ENCODE measurements at places on chromosomes 16 and 17.

DNA sequence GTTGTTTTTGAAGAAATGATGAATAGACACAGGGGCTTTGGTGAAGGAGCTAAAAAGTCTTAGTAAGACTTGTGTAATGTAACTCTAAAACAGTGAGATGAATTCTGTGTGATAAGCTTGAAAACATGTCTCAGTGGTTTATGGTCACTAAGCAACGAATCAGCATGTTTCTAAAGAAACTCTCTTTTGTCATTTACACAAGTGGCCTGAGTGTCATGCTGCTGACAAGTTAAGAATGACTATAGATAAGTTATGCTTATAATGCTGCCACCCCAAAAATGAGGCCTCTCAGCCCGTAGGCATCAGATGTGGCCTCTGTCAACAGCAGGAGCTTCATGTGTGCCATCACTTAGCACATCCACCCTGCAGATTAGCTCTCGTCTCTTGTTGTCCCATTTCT, 8.7 kb downstream of the COX10 start:
- DNase-seq = no peak

DNA sequence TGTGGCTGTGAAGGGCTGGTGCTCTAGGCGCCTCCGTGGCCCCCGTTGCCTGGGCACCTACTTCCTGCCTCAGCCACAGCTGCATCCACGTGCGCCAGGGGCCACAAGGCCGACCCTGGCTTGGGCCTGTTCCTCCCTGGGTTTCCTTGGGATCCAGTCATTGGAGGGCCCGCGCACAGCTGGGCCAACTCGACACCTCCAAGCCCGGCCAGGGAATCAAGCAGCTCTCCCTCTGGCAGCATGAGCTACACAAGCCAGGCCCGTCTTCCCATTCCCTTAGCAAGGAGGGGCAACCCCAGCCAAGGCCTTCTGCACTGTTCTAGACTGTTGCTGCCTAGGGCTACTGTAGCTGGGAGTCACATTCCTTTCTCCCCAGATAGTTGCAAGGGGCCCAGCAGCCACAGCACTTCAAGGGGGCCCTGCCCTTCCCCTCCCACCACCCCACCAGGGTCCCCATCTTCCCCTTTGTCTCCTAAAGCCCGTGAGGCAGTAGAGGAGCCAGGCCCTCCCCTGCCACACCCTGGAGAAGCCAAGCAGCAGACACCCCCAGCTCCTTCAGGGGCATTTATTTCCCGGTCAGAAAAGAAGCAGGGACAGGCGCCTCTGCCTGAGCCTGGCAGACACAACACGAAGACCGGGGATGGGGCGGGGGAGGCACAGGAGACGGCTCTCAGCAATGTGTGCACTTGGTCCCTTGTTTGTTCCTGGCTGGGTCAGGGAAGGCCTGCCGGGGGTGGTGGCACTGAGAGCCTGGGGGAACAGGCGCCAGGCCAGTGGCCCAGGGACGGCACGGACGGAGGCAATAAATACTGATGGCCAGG, 3.8 kb downstream of the ARHGDIA start:
- peak; percentile 4 for DNase-seq

DNA sequence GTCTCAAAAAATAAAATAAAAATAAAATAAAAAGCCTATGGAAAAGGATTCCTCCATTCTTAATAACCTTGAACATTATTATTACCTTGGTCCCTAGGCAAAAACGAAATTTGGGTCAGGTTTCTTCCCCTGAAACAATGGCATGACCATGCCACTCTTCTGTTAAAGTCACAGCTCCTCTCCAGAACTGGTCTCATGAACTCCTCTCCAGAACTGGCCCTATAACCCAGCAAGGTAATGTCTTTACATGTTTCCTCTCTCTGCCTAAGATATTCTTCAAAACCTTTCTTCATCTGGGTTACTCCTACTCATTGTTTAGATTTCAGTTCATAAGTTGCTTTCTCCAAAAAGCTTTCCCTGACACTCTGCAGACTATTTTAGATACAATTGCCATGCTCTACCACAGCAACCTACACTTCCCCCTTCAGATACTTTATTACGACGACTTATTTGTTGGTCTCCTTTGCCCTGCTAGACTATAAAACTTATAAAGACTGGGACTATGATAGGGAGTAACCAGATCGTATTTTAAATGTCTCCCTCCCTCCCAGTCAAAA, 13.5 kb downstream of the TRIM37 start:
- no peak for DNase-seq

GRCh38 chr16:66890799-66891198, 10.5 kb downstream of the PDP2 start:
- no peak for DNase-seq

- no peak for DNase-seq
Measured at GRCh38 chr16:81539009-81539758, 94.6 kb downstream of the CMIP start.

- DNase-seq = no peak
Measured at GRCh38 chr16:766008-766819, 5.7 kb downstream of the MSLN start.

GRCh38 chr17:74954665-74955421, 17.7 kb downstream of the HID1 start:
- no peak for DNase-seq

DNA sequence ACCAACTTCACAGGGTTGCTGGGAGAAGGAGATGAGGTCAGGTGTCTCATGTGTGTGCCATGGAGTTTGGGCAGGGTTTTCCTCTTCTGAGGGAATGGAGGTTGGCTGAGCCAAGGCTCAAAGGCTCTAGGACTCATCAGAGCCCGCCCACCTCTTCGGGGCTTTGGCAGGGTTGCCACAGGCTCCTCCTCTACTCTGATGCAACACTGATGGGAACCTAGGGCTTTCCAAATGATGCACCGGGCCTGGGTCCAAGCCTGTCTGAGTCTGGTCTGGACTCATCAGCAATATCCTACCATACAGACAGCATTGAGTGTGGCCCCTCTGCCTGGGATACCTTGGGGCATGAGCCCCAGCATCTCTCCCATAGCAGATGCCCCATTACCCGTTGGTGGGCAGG, 59.5 kb upstream of the LHX1 start:
- no peak for DNase-seq

- DNase-seq = no peak
Measured at GRCh38 chr17:37717627-37718323, 27.1 kb downstream of the HNF1B start.

DNA sequence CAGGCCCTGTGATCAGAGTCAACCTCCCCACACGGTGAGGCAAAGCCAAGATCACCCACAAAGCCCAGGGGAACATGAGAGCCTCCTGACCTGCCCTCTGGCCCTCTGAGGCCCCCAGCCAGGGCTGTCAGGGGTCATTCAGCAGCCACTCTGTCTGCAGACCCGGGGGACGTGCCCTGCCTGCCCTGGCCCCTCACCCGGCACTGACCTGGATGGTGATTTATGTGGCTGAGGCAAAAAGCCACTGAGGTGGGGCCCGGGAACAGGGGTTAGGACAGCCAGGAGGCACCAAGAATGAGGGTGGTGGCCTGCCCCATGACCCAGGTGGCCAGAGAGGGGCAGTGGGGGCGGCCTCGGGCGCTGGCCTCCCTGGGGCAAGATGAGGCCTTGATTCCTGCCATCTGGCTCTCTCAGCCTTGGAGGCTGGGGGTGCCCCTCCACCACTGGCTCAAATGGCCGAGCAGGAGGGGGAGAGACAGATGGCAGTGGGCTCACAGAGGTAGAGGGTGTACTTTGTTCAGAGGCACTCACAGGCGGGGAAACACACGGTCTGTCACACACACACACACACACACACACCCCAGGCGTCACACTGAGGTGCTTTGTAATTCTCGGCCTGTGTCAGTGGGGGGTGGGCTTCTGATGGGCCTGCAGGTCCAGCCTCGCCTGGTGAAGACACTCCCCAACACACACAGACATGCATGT, 174.0 kb upstream of the GSE1 start:
- no peak for DNase-seq

GRCh38 chr16:52069866-52070265, 477.1 kb downstream of the TOX3 start:
- no peak for DNase-seq

- DNase-seq = no peak
Measured at GRCh38 chr16:53043986-53044601, 8.6 kb downstream of the CHD9NB start.

GRCh38 chr16:87664792-87665191, 62.5 kb downstream of the JPH3 start:
- no peak for DNase-seq

- no peak for DNase-seq
Measured at GRCh38 chr16:60137891-60138290, 1403.8 kb upstream of the GOT2 start.

- no peak for DNase-seq
Measured at GRCh38 chr17:7167832-7168231, 11.3 kb downstream of the ASGR1 start.

DNA sequence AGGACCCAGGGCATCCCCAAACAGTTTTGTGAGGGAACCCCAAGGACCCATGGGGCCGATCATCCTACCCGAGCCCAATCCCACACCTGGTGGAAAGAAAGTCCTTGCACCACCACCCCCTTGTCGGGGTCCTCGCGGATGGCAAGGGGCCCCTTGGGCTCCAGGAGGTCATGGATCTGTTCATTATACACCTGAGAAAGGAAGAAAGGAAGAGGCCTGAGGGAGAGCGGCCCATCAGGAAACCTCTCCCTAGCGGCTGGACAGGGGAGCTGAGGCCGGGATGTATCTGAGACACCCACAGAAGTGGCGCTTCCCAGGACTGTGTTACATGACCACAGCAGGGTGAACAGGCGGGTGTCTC, 12.8 kb downstream of the KIF18B start:
- DNase-seq = no peak

GRCh38 chr16:56246051-56246817, 54.9 kb downstream of the GNAO1 start:
- DNase-seq = no peak

GRCh38 chr16:69732101-69732500, 5.7 kb upstream of the NQO1 start:
- no peak for DNase-seq

DNA sequence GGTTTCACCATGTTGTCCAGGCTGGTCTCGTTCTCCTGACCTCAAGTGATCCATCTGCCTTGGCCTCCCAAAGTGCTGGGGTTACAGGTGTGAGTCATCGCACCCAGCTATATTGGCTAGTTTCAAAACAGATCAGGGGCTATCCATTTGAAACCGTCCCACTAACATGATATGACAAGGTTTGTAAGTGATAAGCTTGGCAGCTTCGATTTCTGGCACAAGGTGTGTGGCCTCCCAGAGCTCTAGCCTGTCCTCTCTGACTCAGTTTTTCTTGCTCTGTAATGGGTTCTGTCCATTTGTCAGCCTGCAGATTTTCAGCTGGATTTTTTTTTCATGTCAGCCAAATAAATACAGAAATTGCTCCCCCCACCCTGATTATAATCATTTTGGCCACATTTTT, 31.8 kb upstream of the TENT4B start:
- DNase-seq = no peak

DNA sequence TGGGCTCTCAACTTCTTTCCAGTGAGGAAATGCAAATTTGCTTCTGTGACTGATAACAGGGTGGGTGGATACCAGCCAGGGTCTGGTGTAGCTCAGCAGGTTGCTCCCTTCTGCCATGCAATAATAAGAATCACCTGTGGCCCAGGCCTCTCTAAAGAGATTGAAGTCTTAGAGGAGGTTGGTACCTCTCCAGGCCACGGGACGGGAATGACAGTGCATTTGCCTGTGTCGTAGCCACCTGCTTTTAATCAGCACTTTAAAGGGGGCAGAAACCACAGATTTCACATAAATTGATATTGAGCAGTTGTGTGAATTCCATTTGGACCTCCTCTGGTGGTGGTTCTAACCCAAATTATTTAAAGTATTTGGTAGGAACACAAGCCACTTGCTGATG, 246.9 kb downstream of the PRKCA start:
- no peak for DNase-seq

DNA sequence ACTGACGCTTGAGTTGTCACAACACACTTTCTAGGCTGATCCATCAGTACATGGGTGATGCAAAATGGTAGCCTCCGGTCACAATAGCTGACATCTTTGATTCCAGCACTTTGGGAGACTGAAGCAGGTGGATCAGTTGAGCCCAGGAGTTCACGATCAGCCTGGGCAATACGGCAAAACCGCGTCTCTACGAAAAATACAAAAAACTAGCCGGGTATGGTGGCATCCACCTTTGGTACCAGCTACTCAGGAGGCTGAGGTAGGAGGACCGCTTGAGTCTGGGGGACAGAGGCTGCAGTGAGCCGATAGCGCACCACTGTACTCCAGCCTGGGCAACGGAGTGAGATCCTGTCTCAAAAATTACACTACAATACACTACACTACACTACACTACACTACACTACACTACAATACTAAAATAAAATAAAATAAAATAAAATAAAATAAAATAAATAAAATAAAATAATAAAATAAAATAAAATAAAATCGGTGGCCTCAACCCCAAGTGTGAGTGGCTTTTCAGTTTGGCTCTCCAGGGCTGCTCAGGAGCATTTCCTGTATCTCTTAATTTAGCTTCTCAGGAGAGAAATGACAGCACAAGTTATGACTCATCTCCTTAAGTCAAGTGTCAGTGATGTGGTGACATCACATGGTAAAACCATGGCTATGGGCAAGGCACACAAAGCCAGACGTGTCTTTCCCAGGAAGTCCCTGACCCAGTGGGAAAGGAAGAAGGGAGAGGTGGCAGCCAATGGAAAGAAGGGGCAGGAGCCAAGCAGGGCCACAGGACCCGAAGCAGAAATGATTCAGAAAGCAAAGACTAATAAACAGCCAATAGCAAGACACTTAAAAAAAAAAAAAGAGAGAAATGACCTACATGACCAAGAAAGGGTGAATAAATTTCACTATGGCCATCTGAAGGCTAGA, 75.3 kb upstream of the TBC1D3K start:
- DNase-seq = no peak

DNA sequence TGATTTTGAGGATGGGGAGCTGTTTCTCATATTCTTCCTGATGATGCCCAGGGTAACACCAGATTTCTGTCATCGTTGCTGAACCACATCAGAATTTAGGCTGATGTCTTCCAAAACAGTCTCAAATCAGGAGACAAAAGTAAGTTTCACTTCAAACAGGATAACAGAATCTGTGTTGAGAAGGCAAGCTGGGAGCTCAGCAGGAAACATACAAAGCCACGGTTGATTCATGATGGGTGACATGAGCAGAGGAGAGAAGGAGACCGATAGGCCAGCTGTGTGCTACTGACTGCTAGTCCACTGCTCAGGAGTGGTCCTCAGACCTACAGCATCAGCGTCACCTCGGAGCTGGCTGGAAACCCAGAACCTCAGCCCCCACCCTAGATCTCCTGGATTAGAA, 62.9 kb upstream of the RCVRN start:
- no peak for DNase-seq
